Activated gamma-delta T cell treated with anti-CD3 and anti-CD28 coated beads, Interleukin-2, amount 50 U/mL, for 16 hours (primary cell): ENCODE measurements at places on chromosomes 1 and 21.

GRCh38 chr1:58905628-58906221 lies 121.9 kb upstream of the JUN start:
- DNase-seq = no peak

DNA sequence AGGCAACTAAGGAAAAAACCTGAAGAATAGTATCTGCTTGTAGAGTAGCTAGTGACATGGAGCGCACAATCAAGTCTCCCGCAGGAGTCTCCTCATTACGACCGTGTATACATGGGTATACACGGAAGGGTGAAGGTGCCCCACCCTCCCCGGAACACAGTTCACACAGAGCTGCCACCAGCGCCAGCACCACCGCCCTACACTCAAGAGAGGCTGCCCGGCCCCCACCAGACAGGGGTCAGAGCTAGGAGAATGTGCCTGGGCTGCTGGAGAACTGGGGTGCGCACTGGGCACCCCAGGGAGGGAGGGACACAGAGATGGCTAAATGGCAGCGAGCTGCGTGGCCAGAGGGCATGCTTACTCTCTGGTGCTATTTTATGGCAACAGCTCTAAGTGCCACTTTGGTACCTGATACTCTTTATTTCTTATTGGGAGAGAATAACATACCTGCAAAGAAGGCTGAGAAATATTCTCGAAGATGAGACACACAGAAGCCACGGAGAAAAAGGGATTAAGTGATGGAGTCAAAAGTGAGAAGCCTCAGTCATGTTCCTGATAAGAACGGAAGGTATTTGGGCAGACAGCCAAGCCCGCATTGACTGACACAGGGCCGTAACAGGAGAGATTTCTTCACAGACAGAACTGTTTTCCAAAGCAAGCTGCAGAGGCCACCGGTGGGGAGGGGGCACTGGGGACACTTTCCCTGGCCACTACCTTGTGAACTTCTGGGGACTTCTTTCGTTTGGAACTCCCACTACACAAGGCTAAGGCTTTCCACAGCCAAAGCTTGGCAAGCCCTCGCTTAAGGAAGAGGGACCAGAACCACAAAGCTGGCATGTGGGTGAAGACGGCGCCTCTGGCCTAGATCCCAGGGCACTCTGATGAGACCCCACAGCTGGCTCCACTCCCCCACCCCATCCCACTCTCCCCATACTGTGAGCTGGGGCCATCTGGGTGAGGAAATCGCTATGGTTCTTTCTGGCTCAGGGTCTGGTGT lies 108.0 kb downstream of the PGBD5 start:
- DNase-seq = no peak

GRCh38 chr1:9737671-9738070 lies 86.1 kb downstream of the CLSTN1 start:
- DNase-seq = no peak

DNA sequence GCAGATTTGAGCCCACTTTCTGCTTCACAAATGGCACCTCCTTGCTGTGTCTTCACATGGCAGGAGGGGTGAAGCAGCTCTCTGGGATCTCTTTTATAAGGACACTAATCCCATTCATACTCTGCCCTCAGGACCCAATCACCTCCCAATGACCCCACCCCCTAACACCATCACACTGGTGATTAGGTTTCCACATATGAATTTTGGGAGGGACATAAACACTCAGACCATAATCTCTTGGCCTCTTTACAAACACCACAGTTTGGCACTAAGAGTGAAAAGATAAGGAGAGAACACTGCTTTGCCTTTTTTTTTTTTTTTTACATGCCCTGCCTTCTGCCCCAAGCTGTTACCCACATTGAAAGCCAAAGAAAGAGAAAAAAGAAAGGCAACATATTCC lies 166.2 kb upstream of the NFIA start:
- no peak for DNase-seq

DNA sequence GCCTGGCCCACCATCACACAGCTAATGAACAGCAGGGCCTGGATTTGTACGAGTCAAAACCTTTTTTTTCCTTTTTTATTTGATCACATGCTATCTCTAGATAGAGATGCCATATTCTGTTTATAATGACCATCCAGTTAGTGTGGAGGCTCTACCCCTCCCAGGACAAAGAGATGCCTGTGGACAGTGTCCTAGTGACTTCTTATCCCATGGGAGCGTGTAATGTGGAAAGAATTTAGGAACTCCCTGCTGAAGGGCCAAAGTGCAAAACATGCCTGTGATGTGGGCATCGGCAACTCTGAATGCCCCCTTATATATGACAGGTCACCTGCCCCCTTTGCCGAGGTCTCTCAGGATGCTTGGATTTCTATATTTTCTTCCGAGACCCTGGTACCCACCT lies 292.2 kb downstream of the RRAGC start:
- no peak for DNase-seq

DNA sequence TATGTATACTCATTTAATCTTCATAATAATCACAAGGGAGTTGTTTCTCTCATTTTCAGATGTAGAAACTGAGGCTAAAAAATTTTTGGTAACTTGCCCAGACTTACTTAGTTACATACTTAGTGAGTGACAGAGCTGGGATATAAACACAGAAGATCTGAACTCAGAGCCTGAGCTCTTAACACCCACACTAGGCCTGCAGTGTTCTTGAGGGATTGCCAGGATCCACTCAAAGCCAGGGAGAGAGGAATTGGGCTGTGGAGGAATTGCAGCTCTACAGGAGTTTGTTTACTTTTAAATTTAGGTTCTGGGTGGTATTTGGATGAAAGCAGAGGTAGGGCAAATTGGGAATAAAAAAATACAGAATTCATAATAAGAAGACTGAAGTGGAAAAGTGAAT lies 515.1 kb upstream of the PLXNA2 start:
- DNase-seq = no peak

- DNase-seq = no peak
These were observed 121.7 kb downstream of the DMRTB1 start for GRCh38 chr1:53580739-53581475.

- DNase-seq = no peak
These were observed 19.0 kb upstream of the ABCG1 start for GRCh38 chr21:42199868-42200463.

- no peak for DNase-seq
These were observed 154.1 kb downstream of the ZBTB18 start for GRCh38 chr1:244205171-244205570.

DNA sequence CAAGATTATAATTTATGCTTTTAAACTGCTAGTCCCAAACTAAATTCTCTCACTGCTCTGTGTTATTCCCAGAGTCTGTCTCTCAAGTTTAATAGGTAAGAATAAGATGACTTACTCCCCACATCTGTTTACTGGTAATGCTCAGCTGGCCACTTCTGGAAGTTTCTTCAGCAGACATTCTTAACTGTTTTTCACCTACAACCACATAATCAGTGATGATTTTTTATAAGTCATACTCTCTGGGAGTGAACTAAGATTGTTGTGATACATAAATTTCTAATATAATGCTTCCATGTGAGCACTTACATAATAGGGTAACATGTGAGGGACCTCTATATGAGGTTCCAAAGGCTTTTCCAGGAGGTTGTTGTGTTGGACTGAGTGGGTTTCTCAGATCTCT lies 8.7 kb downstream of the SLAMF7 start:
- no peak for DNase-seq

- DNase-seq = no peak
These were observed 10.7 kb downstream of the RNF223 start for GRCh38 chr1:1063261-1063944.

DNA sequence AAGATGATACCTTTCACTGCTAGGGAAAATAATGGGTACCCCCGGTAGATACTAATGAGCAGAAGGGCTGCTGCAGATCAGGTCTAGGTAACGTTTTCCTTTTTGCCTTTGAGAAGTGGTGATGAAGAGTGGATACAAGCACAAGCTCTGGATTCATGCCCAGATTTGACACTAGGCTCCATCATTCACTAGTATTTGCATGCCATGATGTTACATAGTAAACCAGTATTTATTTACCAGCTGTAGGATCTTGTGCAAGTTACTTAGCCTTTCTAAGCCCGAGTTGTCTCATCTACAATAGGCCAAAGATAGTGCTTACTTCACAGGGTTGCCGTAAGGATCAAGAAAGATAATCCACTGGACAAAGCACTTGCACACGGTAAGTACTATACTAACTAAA lies 14.2 kb downstream of the PTPN14 start:
- DNase-seq = no peak

DNA sequence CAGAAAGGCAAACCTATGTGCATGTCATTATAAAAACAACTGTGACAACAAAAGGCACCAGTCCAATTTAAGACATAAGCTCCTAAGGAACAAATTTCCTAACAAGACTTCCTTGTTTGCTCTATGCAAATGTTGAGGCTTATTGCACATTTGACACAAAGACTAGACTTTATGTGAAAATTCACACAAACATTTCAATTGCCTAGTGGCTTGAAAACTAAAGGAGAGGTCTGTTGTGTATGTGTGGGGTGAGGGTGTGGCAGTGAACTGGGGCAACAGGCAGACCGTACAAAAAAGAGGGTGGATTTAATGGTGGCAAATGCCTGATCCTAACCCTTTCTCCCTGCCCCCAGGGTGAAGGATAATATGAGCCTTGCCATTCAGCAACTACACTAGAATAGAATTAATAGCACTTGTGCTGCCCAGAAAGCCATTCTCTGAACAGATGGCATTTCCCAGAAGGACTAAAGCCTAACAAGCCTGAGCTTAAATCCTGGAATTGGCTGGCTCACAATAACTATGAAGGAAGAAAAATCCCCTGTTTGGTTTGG lies 73.9 kb downstream of the GLUL start:
- DNase-seq = no peak

GRCh38 chr1:19625291-19625937 lies 18.7 kb upstream of the NBL1 start:
- no peak for DNase-seq

DNA sequence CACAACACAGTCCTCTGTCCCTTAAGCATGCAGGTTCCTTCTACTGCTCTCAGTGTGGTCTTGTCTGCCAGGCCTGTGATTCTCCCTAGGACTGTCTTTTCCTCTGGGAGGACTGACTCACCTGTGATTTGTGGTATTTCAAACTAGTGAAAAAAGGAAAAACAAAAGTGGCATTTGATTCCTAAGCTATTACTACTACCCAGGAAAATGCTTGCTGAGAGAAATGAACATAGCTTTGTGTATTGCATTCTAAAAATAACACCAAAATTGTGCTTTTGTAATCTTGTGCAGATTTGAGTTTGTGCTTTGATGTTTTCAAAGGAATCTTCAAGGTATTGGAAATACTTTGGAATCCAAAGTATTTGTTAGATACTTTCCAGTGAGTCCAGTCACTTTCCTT lies 57.0 kb downstream of the GPR161 start:
- DNase-seq = no peak

DNA sequence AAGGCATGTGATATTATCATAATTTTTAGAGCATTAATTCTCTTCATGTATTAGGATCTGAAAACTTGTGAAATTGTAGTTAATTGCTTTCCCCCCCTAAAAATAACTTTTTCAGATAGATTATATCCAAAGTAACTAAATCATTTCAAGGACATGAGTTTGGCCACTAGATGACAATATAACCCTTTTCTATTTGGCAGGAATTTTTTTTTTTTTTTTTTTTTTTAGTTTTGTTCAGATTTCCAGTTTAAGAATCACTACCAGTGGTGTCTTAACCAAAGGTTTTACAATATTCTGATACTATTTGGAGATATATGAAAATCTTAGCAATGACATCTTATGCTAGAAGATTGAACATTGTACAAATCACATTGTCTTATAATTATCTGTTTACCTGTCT lies 370.8 kb downstream of the AMY1C start:
- no peak for DNase-seq

GRCh38 chr1:99957818-99958217 lies 12.0 kb upstream of the SLC35A3 start:
- DNase-seq = no peak

DNA sequence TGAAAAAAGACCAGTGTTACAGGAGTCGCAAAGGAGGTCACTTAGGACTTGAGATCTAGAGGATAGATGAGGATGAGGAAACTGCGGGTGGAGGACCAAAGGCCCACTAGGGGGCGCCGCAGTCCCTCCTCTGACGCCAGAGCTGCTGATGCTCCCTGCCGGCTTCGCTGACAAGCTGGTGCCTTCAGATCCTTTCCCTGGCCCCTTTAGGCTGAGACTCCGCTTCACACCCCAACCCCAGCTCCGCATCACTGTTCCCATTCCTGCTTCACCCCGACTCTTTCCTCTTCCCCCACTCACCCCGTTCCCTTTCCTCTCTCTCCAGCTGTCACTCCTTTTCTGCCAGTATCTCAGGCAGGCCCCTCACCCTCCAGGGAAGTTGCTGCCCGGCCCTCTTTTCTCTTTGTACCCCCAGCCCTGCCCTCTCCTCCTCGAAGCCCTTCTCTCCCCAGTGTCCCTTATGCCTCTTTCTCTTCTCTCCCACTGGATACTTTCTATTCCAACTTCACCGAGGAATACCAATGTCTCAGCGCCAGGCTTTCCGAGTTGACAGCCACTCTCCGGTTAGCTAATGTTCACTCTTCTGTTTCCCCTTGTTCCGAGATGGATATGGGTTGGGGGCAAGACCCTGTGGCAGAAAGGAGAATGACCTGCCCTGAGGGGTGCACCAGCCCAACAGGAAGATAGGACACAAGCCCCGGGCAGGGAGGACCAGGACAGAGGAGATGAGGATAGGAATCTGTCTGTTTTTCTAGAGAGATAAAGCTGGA lies 4.5 kb downstream of the KCNJ9 start:
- DNase-seq = peak; percentile 63

DNA sequence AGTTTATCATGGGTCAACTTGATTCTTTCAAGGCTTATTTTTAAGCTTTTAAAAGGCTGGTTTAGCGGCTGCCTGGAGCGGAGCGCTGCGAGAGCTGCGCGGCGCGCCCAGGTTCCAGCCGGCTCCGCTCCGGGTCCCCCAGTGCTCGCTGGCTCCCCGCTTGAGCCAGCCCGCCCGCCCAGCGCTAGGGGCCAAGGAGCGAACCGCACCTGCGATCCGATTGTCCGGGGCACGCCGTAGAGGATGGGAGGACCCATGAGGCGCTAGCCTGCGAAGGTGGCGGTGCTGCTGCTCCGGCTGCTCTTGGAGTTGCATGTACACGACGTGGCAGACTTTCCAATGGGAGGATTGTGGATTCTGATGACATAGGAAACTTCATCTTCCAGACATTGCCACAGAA lies 9.9 kb upstream of the CFHR4 start:
- no peak for DNase-seq

- no peak for DNase-seq
These were observed 295.0 kb downstream of the OMA1 start for GRCh38 chr1:58251430-58252073.

DNA sequence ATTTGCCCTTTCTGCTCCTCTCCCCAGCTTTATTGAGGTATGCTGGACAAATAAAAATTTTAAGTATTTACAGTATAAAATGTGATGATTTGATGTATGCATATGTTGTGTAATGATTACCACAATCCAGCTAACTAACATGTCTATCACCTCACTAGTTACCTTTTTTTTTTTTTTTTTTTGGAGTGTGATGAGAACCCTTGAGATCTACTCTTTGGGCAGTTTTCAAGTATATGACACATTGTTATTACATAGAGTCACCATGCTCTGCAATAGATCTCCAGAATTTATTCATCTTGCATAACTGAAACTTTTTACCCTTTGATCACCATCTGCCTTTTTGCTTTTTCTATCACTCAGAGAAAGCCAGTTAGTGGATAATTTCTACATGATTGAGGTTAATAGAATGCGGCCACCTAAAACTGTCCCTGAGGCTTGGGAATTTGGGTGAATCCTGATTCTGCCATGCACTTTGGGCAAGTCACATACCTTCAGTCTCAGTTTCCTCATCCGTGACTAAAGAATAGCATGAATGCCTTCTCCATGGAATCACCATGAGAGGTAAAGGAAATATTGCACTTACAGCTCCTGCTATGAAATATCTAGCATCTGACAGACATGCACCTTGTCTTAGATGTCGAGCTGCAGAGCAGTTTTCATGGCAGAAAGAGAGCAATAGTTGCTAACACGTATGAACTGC lies 295.2 kb downstream of the DISC1 start:
- no peak for DNase-seq
